Dermis lymphatic vessel endothelial cell (primary cell): ENCODE measurements at places on chromosomes 4 and X. TPM values are rescaled to one million over a fixed set of nuclear protein-coding genes. Genes with fewer than 3 reads are reported as not detected.

The XAGE2 gene
- not detected in 2 replicates for total RNA-seq

The SPANXA2 gene
- not detected in 2 replicates for total RNA-seq

The UTP3 gene
- total RNA-seq: 13.4 and 17.0 TPM in 2 replicates

The TBC1D9 gene
- total RNA-seq: 47.0 and 51.6 TPM in 2 replicates

The FAM9C gene
- not detected in 2 replicates for total RNA-seq

The CDKL5 gene
- total RNA-seq: 5.7 and 6.4 TPM in 2 replicates

The CLNK gene
- total RNA-seq: not detected in 2 replicates

The RASGEF1B gene
- 0.52 TPM in 1 of 2 replicates, not detected in the other for total RNA-seq

The GPC3 gene
- not detected in 2 replicates for total RNA-seq

The EXOC1L gene
- total RNA-seq: not detected in 2 replicates

The GDPD2 gene
- not detected in 2 replicates for total RNA-seq

The FMR1NB gene
- total RNA-seq: not detected in 2 replicates

The MAGEA9B gene
- not detected in 2 replicates for total RNA-seq

The ABLIM2 gene
- 1.5 and 5.4 TPM in 2 replicates for total RNA-seq

The THAP9 gene
- 7.9 and 8.0 TPM in 2 replicates for total RNA-seq

The AWAT2 gene
- total RNA-seq: 0.17 and 0.43 TPM in 2 replicates

The ADH7 gene
- not detected in 2 replicates for total RNA-seq

The ARMCX1 gene
- total RNA-seq: 53.1 and 75.8 TPM in 2 replicates

The PCSK1N gene
- total RNA-seq: 0.09 and 0.11 TPM in 2 replicates

The CXCL1 gene
- 1.0 and 5.3 TPM in 2 replicates for total RNA-seq

The TNMD gene
- total RNA-seq: not detected in 2 replicates

The TEX13B gene
- total RNA-seq: not detected in 2 replicates

The PHEX gene
- 0.33 and 0.43 TPM in 2 replicates for total RNA-seq

The TCEAL7 gene
- total RNA-seq: 0.11 TPM in 1 of 2 replicates, not detected in the other

The HERC6 gene
- total RNA-seq: 4.6 and 4.8 TPM in 2 replicates

The ADGRA3 gene
- total RNA-seq: 8.3 and 16.7 TPM in 2 replicates

The ATP2B3 gene
- under 0.01 TPM in 1 of 2 replicates, not detected in the other for total RNA-seq

The GAGE12E gene
- not detected in 2 replicates for total RNA-seq

The H2BW2 gene
- total RNA-seq: not detected in 2 replicates

The ERAS gene
- total RNA-seq: not detected in 2 replicates

The GTPBP6 gene
- total RNA-seq: 26.3 and 33.9 TPM in 2 replicates

The MAPK10 gene
- total RNA-seq: 0.09 and 0.11 TPM in 2 replicates

The IL13RA2 gene
- 0.22 and 3.1 TPM in 2 replicates for total RNA-seq

The SPANXC gene
- not detected in 2 replicates for total RNA-seq
